ENCODE measurements at places on chromosomes 6 and 20.

DNA sequence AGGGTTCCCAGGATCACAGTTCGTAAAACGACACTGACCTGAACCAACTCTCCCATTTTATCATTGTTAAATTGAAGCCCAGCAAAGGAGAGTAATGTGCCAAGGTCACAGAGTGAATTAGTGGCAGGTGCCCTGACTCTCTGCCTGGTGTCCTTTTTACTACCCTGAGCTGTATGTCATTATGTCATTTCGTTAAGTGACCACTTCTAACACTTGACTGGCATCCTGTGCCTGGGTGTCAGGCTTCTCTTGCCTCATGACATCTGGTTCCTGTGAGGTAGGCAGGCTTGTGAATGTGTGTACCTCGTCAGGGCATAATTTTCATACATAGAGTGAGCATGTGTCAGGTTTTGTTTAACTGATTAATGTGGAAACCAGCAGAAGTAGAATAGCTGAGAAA lies 48.6 kb downstream of the RALY start:
- peak; percentile 94 for DNase-seq

DNA sequence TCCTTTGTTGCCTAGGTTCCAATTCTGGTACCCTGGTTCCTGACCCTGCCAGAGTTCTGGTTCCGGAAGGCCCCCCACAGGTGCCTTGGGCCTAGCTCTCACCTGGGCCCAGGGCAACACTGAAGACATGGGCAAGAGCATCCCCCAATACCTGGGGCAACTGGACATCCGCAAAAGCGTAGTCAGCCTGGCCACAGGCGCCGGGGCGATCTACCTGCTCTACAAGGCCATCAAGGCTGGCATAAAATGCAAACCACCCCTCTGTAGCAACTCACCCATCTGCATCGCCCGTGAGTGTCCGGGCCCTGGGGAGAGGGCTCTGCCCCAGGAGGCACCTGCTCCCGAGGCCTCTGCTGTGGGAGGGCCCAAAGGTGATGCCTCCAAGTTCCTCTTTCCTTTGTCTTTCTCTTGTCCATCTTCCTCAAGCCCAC lies at the start of gene ARMC12:
Gene ARMC12 (plus strand): TSS at position 51 of the 431 bp plus-strand sequence. CDS start 77 bp downstream, at position 128.
- no peak for DNase-seq

- DNase-seq = peak; percentile 6
Observed at GRCh38 chr6:34630040-34630439, 66.5 kb downstream of the ILRUN start.

GRCh38 chr6:77463861-77464494 lies 687 bp upstream of the HTR1B start:
- DNase-seq = peak; percentile 57

DNA sequence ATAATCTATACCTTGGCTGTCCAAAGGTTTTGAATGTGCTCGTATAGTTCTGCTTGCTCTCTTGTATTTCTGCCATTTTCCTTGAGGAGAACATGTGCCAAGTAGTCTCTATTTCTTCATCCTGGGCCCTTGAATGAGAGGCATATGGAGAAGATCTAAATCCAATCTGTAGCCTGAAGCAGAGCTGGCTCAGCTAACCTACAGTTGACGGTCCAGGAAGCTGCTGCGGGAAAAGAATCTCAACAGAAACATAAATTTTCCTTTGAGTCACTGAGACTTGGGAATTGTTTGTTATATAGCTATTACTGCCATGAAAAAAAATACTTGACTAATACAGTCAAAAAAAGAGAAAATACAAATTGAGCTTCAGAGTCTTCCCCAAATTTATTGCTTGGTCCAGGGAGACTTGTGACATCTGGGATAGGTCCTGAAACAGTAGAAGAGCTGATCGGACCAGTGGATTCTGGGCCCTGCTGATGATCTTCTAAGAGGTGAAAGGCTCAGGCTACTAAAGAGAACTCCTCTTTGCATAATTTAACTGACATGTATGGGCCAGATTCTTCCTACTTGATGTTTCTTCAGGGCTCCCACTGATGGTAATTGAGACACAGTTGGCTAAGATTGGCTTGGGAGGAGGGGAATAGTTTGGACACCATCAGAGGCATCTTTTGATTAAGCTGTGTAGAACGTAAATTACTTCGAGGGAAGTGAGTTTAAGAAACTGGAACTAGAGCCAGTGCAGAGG lies 29.9 kb upstream of the PLCB4 start:
- DNase-seq = no peak

DNA sequence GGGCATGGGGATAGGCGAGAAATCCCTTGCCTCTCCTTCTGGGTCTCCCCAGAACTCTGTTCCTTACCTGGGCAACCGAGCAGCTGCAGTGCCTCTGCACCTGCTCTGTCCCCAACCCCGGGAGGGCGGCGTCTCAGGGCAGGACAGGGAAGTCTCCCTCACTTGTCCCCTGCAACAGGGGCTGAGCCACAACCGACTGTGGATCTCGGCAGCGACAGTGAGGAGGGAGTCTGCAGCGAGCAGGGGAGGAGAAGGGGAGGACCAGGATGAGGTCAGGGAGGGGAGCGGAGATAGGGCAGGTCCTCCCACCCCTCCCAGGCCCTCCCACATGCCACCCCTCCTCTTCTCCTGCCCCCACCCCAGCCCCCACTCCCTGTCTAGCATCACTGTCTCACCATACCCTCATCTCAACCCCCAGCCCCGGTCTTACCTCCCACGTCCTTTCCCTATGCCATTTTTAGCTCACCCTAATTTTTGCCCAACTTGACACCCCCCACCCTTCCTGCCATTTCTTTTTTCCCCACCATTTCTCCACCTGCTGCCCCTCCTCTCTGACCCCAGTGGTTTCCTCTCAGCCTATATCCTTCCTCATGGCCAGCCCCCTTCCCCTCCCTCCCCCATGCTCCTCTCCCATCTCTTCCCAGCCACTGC lies at the start of gene TNXB:
Gene TNXB (minus strand): TSS at position 225 of the 651 bp plus-strand sequence. CDS start 11,140 bp downstream, outside the sequence.
- DNase-seq = peak; percentile 45

GRCh38 chr20:6613280-6613861 lies 154.1 kb upstream of the BMP2 start:
- peak; percentile 96 for DNase-seq

DNA sequence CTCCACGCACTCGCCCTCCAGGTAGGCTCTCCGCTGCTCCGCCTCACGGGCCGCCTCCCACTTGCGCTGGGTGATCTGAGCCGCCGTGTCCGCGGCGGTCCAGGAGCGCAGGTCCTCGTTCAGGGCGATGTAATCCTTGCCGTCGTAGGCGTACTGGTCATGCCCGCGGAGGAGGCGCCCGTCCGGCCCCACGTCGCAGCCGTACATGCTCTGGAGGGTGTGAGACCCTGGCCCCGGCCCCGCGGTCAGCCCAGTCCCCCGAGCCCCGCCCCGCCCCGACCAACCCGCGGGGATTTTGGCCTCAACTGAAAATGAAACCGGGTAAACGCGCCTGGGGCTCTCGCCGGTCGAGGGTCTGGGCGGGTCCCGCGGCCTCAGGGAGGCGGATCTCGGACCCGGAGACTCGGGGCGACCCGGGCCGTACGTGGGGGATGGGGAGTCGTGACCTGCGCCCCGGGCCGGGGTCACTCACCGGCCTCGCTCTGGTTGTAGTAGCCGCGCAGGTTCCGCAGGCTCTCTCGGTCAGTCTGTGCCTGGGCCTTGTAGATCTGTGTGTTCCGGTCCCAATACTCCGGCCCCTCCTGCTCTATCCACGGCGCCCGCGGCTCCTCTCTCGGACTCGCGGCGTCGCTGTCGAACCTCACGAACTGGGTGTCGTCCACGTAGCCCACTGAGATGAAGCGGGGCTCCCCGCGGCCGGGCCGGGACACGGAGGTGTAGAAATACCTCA lies 598 bp downstream of the HLA-B start:
- peak; percentile 67 for DNase-seq

GRCh38 chr20:5806457-5807263 lies 56.5 kb downstream of the SHLD1 start:
- peak; percentile 15 for DNase-seq

DNA sequence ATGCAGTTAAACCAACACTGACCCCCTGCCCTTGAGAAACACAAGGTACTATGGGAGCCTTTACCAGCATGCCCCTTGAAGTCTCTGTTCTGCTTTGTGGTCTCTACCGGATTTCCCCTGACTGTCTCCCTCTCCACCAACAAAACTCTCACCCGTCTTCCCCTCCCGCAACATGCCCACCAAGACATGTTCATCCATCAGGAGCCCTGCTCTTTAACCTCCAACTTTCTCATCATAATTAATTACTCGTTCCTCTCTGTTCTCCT lies 1.1 kb downstream of the ZNF165 start:
- DNase-seq = no peak

DNA sequence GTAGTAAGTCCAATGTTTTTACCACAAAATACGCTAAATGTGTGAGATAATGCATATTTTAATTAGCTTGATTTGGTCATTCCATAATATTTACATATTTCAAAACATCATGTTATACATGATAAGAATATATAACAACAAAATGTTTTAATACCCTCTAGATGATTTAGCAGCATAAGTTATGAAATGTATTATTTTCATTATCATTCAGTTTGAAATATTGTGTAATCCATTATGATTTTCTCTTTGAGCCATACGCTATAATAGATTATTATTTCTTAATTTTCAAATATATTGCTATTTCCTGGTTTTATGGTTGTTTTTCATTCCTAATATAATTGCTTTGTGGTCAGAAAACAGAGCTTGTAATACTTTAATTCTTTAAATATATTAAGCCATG lies 163.3 kb upstream of the KCNQ5 start:
- DNase-seq = no peak
